ENCODE measurements at places on chromosomes 4 and X. TPM values are rescaled to one million over a fixed set of nuclear protein-coding genes. Genes with fewer than 3 reads are reported as not detected.

The ITIH6 gene
- total RNA-seq = not detected

The GUCY1B1 gene
- 19.3 TPM for total RNA-seq

The RFC1 gene
- total RNA-seq = 33.3 TPM

The NRK gene
- total RNA-seq = not detected

The SASH3 gene
- total RNA-seq = not detected

The CFAP99 gene
- total RNA-seq = 0.32 TPM

The AREG gene
- 230 TPM for total RNA-seq

The NLGN3 gene
- total RNA-seq = 2.1 TPM

The KLF8 gene
- 0.83 TPM for total RNA-seq

The GNL3L gene
- 67.5 TPM for total RNA-seq

- DNase-seq = no peak
Measured at GRCh38 chr4:4752576-4753401, 106.7 kb upstream of the MSX1 start.

- DNase-seq = no peak
Measured at GRCh38 chrX:16666541-16666940, 16.6 kb downstream of the S100G start.

DNA sequence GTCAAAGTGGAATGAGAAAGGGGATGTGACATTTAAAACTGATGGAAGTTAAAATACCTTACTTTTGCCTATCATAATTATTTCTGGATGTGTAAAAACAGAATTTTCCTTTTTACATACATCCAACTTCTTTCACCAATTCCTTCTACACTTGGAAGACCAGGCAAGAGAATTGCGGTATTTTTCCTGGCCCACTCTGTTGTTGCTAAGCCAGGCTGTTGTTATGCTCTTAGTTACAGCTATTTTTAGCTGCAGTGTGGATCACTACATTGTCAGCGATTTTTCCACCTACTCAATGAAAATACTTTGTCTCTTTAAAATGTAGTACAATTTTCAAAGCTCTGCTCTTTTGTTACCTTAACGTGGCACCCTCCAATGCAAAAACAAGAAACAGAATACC, 43.4 kb downstream of the NKX6-1 start:
- DNase-seq = no peak

DNA sequence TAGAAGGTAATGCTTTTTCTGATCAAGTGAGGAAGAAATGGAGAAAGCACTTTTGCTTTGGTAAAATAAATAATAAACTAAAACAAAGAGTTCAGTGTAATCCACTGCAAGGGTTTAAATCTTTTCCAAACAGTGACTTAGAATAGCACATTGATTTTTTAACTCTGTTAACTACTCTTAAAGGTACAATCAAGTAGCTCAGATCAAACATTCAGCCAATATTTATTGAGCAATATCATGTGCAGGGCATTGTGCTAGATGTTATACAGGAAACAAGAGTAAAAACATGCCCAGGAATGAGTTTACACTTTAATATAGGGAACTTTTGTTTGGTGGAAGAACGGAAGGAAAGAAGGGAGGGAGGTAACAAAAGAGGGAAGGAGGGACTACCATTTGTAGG, 479.8 kb downstream of the KLHL13 start:
- no peak for DNase-seq

GRCh38 chrX:75623535-75623934, 100.7 kb upstream of the ZDHHC15 start:
- no peak for DNase-seq

DNA sequence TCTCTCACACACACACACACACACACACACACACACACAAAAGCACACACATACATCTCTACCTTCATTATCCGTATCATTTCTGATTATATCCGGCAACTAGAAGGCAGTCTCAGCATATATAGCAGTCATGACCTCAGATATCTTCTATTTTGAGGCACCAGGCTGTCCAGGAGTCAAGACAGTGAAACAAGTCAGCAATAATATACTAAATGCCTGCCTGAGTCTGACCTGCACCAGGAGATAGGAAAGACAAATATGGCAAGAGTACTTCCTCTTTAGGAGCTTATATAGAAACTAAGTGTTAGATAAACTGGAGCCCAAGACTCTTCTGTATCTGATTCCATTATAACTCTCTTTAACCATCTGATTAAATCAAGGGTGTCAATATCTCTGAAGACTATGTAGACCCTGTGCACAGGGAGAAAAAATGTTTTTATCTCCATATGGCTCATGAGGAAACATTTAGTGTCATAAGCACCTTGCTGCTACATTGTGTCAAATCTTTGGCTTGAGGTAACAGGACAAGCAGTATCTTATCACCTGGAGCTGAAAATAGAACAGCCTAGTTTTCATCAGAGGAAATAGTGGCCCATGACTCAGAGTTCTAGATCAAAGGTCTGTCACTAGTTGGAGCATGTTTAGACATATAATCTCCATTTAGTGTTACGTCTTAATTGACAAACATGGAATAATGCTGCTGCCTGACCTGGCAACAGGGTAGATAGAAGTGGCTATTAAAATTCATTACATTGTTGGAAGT, 27.0 kb upstream of the FAM47B start:
- DNase-seq = no peak

GRCh38 chr4:42555828-42556227, 101.1 kb downstream of the ATP8A1 start:
- DNase-seq = no peak

DNA sequence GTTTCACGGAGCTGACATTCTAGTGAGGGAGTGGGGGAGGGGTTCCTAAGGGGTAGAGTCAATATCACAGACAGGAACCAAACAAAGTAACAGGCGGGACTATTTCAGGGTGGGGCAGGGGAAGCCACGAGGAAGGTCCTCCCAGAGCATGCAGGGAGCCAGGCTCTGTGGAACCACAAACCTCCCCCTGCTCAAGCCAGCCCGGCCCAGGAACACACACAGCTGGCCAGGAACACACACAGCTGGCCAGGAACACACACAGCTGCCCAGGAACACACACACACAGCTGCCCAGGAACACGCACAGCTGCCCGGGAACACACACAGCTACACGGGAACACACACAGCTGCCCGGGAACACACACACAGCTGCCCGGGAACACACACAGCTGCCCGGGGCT, 24.8 kb downstream of the EVC2 start:
- no peak for DNase-seq

DNA sequence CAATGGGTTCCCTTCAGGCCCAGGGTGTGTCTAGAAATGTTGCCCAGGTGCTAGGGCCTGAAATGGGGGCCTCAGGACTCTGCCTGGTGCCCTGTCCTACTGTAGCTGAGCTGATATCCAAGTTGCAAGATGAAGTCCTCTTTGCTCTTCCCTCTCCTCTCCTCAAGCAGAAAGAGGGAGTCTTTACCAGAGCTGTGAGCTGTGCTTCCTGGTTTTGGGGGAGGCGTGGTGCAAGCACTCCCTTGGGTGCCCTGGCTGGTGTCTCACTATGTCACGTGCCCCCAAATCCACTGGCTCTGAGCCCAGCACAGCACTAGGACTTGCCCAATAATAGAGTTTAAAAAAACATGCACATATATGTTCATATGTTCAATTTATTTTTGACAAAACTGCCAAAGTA, 29.3 kb upstream of the CT47A1 start:
- DNase-seq = no peak

- DNase-seq = no peak
Measured at GRCh38 chr4:122836941-122837340, 10.3 kb downstream of the FGF2 start.

DNA sequence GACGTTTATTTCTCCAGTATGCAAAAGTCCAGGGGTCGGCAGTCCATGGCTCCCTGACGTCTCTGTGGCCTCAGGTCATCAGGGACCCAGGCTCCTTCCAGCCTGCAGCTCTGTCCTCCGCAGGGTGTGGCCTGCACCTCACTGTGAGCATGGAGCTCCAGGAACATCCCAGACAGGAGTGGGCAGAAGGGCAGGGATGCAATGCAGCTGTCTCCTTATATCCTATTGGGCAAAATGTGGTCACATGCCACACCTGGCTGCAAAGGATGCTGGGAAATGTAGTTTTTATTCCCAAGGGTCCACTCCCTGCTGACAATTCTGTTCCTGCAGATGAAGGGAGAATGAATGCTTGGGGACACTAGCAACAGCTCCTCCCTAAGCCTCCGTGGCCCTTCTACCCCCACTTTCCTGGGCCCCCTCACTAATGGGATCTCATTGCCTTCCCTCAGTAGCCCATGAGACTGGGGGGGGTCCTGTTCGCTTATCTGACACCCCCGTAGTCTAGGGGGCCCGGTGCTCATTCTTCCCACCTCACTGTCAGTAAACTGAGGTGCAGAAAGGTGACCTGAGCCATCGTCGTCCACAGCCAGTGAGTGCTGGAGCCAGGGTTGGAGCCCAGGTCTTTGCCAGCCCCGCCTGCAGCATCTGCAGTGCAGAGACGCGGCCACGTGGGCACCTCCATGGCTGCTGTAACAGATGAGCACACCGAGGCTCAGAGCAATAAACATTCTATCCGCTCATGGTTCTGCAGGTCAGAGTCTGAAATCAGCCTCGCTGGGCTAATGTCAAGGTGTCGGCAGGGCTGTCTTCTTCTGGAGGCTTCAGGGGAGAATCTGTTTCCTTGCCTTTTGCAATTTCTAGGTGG, 5.9 kb upstream of the GRPEL1 start:
- peak; percentile 43 for DNase-seq

GRCh38 chr4:26369581-26369980, 48.8 kb downstream of the RBPJ start:
- DNase-seq = no peak

DNA sequence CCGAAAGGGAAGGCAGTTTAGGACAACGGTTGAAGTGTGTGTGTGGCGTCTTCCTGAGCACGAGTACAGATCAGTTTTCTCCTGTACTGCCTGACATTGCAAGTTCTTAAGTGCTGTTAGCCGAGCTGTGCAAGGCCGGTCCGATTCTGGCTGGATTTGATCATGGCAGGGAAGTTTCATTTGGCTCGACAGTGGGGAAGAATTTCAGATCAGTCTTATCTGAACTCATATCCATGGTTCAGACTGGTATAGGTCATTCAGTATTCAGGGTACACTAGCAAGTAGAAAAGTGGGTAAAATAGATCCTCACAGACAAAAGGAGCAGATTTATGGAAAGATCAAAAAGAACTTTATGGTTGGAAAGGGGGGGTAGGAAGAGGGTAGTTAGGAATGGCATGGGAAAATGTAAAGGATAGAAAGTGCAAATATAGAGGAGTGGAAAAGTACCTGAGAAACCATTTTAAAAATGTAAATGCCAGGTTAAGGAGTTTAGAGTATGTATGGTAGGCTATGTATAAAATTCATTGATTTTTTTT, 716 bp downstream of the THAP9 start:
- DNase-seq = no peak

Data from Calu3 (cell line).